Placental pericyte (primary cell): ENCODE measurements at places on chromosomes 7 and 10. TPM values are rescaled to one million over a fixed set of nuclear protein-coding genes. Genes with fewer than 3 reads are reported as not detected.

COMTD1 gene
- total RNA-seq = 8.0 and 8.3 TPM in 2 replicates

ADRA2A gene
- total RNA-seq = 0.14 TPM in 1 of 2 replicates, not detected in the other

CYP26C1 gene
- 0.14 TPM in 1 of 2 replicates, not detected in the other for total RNA-seq

CYP2C19 gene
- total RNA-seq = not detected in 2 replicates

CCL26 gene
- total RNA-seq = 0.88 TPM in 1 of 2 replicates, not detected in the other

SEM1 gene
- 12.6 and 35.2 TPM in 2 replicates for total RNA-seq

GDF2 gene
- 0.14 TPM in 1 of 2 replicates, not detected in the other for total RNA-seq

FEZF1 gene
- total RNA-seq = not detected in 2 replicates

GHITM gene
- 153 and 256 TPM in 2 replicates for total RNA-seq

ELAPOR2 gene
- total RNA-seq = 5.4 and 12.3 TPM in 2 replicates

EPHA1 gene
- 0.43 TPM in 1 of 2 replicates, not detected in the other for total RNA-seq

UNCX gene
- not detected in 2 replicates for total RNA-seq

TMEM229A gene
- total RNA-seq = not detected in 2 replicates

PROSER2 gene
- total RNA-seq = 7.4 and 7.7 TPM in 2 replicates

ARL5B gene
- 29.1 and 33.9 TPM in 2 replicates for total RNA-seq

INMT gene
- total RNA-seq = 1.1 and 17.8 TPM in 2 replicates

OR2A7 gene
- 0.22 and 0.57 TPM in 2 replicates for total RNA-seq

CPA4 gene
- 9.4 and 9.7 TPM in 2 replicates for total RNA-seq

NPSR1 gene
- not detected in 2 replicates for total RNA-seq

CALML3 gene
- not detected in 2 replicates for total RNA-seq

AQP1 gene
- 2.6 and 3.9 TPM in 2 replicates for total RNA-seq

SH2D4B gene
- total RNA-seq = 0.22 and 0.29 TPM in 2 replicates

FAM13C gene
- under 0.01 and 0.14 TPM in 2 replicates for total RNA-seq

FXYD4 gene
- not detected in 2 replicates for total RNA-seq

FANK1 gene
- 1.8 and 2.6 TPM in 2 replicates for total RNA-seq

TMEM176A gene
- not detected in 2 replicates for total RNA-seq

CNPY1 gene
- not detected in 2 replicates for total RNA-seq
